ENCODE measurements at places on chromosomes 12 and 14.

DNA sequence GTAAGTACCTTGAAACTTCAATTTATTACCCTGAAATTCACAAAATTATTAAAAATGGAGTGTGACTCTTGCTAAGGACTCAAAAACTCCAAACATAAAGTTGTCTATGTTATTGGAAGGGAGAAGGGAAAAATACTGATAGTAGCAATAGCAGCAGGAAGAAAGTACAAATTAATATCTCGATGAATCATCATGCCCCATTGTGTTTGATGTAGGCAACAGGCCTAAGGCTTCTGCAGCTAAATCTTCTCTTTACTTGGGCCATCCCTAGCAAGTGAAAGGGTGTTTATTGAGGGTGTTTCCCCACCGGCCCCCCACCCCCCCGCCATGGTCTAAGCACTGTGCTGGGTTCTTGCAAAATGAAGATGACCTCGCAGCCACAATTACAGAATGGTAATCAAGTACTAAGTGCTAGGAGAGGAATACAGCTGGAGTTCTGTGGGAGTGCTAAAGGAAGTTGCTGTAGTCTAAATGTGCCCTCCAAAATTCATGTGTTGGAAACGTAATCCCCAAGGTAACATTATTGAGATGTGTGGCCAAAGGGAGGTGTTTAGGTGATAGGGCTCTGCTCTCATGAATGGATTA is 76.5 kb downstream of the SNAPC1 start:
- no peak for DNase-seq

DNA sequence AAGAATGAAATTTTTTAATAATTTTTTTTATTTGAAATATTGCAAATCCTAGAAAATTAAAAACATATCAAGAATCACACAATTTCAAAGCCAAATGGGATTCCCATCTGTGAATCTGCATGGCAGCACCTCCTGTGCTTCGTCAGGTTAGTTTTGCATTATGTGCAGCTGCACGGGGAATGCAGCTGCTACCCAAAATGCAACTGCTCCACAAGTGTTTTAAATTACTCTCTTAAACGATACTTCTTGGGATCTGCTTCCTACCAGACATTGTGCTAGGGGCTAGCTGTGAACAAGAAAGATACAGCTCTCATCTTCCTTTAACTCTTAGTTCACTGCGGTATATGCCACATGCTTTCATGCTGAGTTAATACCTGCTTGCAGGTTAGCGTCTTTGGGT is 154.2 kb downstream of the CRADD start:
- DNase-seq = no peak

DNA sequence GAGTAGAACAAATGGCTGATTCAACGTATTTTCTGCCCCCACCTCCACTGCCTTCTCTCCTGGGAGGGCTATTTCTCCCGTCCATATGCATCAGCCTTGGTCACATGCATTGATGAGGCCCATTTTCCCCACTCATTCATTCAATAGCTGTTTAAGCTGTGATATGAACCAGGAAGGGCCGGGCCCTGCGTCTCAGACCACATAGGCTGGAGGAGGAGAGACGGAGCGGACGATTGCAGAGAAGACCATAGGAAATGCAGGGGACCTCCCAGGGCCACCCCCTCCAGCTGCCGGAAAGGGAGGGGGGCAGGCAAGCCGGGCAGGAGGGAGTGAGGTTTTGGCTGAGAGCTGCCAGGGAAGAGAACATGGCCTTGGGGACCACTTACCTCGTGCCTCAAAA is 104.4 kb upstream of the TMEM132D start:
- DNase-seq = no peak

GRCh38 chr12:69464428-69464827 is 5.8 kb upstream of the FRS2 start:
- no peak for DNase-seq

GRCh38 chr12:76031081-76031413 is 529 bp downstream of the PHLDA1 start:
- DNase-seq = peak; percentile 44

DNA sequence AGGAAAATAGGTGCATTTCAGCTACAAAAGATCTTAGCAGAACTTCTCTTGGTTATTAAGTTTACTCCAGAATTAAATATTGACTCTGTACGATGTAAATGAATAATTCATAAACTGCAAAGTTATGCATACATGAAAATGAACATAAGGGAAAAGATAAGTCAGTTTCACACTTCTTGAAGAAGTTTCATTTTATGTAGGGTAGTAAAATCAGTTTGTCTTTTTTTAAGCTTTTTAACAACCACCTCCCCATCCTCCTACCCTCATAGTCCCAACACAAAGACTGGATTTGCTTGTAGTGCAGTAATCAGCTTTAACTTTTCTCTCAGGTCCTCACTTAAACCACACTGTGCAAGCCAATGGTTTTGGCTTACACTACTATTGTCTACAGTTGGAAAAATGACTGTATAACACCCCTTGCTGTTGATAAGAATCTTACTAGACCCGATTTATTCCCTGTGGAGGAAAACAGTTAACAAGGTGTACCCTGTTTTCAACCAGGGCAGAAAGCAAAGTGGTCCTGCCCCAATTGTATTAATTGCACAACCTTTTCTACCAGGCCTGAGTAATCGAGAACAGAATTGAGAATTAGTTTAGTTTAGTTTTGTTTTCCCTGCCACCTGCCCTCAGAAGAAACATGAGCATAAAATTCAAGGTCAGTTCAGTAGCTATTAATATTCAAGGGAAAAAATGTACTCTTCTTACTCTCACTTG is 44.1 kb downstream of the NIN start:
- no peak for DNase-seq

- DNase-seq = no peak
These were observed 19.3 kb downstream of the DAO start for GRCh38 chr12:108899145-108899544.

GRCh38 chr12:46535907-46536306 is 163.3 kb upstream of the SLC38A2 start:
- DNase-seq = no peak

GRCh38 chr12:113680868-113681267 is 209.2 kb upstream of the LHX5 start:
- no peak for DNase-seq

DNA sequence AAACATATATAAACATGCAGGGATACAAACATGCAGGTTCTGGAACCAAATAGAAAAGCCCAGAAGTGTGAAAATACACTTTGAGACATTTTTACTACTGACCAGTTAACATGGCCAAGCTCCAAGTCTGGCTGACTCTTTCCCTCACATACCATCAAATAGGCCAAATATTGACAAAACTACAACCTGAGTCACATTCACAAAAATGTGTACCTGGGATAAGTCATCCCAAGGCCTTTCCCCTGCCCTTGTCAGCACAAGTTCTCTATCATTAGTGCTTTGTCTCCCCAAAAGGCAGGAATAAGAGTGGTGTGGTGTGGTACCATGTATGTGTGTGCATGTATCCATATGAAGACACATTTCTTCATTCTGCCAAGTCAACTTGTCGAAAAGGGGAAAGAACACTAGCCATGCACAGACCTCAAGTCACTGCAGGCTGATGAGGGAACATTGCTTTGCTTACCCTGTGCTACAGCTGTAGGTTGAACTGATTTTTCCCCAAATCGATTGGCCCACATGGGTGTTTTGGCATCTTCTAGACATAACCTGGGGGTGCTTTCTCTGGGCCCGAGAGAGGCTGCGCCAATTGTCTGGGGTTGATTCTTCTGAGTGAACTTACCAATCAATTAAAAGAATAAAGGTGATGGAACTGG is 14.9 kb downstream of the HOXC4 start:
- no peak for DNase-seq

DNA sequence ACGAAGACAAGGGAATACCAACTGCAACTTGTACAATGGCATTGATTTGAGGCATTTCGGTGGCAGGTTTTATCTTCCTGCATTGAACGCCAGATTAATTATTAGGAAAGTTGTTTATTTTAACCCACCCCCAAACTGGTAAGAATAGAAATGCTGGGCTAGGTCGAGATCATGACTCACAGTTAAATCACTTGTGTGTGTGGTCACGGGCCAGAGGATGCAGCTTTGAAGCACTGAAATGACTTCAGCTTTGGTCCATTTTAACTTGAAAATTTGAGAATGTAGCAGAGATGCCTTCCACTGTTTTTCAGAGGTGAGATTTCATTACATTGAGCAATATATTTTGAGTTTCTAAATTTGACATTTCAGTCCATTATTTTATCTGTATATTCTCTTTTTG is 23.6 kb upstream of the KCNH3 start:
- DNase-seq = no peak

DNA sequence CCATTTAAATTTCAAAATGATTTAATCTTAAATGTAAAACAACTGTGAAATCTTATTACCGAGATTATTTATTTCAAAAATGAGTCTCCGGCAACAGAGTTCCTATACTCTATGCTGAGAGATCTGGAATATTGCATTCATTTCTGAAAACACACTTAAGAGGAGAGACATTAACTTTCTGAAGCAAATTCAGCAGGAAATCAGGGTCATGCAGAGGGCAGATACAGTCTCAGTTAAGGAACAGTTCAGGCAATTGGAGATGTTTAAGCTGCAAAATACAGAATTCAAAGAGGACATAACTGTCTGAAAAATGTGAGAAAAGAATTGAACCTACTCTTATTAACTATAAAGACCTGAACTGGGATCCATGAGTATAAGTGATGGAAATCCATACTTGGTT is 320.7 kb downstream of the PAWR start:
- DNase-seq = no peak

- DNase-seq = no peak
These were observed 50.4 kb downstream of the PSMA6 start for GRCh38 chr14:35342489-35343010.

DNA sequence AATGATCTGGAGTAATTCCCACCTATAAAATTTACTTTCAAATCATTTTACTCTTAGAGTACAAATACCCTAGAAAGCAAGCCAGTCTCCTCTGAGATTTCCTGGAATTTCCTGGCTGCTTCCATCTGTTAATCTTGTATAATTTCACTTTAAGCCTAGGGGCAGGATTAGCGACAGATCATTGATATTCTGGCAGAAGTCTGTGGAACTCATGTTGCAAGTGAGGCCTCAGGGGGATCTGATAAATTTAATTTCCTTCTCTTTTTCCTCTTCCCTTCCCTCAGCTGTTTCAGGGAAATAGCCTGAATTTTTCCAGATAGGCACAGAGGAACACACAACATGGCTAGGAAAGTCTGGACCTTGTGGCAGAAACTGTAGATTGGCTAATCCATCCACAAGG is 5.9 kb upstream of the KRT6A start:
- no peak for DNase-seq

DNA sequence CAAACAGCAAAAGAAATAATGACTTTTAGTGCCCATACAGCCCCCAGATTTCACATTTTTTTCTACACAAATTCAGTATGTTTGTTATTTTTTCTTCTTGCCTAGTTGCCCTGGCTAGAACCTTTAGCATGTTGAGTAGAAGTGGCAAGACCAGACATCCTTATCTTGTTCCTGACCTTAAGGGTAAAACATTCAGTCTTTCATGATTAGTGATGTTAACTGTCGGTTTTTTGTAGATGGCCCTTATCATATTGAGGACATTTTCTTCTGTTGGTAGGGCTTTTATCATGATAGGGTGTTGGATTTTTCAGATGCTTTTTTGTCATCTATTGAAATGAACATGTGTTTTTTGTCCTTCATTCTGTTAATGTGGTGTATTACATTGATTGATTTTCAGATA is 17.1 kb downstream of the IRAK3 start:
- DNase-seq = no peak

- DNase-seq = no peak
These were observed 7.6 kb downstream of the TECPR2 start for GRCh38 chr14:102370305-102370809.

GRCh38 chr12:116734156-116734768 is 3.6 kb downstream of the SPRING1 start:
- DNase-seq = no peak

DNA sequence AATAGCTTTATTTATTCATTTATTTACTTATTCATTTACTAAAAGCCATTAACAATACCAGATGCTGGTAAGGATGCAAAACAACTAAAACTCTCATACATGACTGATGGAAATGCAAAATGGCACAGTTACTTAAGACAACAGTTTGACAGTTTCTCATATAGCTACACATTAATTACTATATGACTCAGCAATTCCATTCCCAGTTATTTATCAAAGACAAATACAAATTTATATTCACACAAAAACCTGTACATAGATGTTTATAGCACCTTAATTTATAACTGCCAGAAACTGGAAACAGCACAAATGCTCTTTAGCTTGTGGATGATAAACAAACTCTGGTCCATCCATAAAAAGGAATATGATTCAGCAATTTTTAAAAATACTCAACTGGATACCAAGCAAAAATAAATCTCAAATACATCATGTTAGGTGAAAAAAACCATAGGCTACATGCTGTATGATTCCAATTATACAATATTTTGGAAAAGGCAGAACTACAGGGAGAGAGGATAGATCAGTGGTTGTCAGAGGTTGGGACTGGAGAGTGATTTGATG is 37.9 kb upstream of the ST8SIA1 start:
- DNase-seq = no peak

DNA sequence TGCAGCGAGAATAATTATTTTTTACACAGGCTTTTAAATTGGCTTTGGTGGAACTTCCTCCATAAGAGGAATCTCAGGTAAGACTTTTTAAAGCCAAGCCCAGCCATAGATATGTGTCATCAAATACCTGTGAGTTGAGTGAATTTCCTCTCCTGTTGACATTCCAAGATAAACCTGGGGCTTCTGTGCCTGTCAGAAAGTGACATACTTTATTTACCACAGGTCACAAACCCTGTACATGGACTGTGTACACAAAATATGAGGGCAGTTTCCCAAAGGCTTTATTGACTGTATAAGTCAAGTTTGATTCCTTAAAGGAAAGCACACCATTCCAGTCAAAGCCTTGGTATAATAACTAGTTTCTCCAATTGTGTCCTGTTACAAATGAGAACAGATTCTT is 25.9 kb upstream of the SRSF5 start:
- no peak for DNase-seq

GRCh38 chr14:33946679-33947476 is 4.0 kb downstream of the EGLN3 start:
- no peak for DNase-seq

DNA sequence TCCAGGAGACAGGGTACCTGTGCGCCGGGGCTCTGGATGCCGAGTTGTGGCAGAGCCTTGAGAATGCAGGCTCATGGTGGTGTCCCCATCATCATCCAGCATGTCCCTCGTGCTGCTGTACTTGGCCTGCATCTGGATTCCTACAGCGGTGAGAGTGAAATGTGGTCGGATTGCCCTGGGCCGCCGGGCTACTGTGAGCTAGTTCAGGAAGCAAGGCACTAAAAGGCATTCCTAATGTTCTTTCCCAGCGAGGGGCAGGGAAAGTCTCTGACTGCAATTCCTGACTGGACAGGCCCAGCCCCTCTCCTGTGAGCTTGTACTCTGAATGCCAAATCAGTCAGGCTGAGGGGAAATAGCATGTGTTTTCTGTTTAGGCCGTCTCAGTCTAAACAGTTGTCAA is at the start of gene CLEC1A:
TSS of gene CLEC1A (minus strand) at position 195 of the 400 bp plus-strand sequence. CDS start at position 132, 63 bp downstream.
- no peak for DNase-seq

Measured in glutamatergic neuron (in vitro differentiated cells).